GM12878 (cell line): ENCODE measurements at places on chromosomes 16 and 17.

GRCh38 chr16:65769776-65770438, 596.6 kb upstream of the CDH5 start:
- no peak overlapping the region for H3K27ac ChIP-seq
- no peak for DNase-seq
- H3K4me3 ChIP-seq, result no peak overlapping the region
- H3K36me3 ChIP-seq, result no peaks in the 10 kb centered on the region
- no peaks in the 10 kb centered on the region for H3K27me3 ChIP-seq

DNA sequence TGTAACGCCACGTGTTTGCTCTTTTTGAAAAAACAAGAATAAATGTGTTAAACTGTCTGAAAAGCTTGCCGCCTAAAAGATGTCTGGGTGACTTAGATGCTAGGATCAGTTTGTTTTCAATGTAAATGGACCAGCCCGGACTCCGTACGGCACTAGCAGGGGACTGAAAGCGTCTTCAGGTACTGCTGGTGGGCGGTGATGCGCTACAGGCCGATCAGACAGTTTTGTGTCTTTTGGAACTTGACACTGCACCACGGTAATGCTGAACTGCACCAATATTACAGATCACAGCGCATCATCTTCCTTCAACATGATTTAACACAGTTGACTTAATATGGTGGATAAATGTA, 727 bp upstream of the MBTPS1 start:
- peak overlapping the region; percentile 93 for H3K4me3 ChIP-seq
- no peaks in the 10 kb centered on the region for H3K36me3 ChIP-seq
- DNase-seq, result no peak
- no peaks in the 10 kb centered on the region for H3K27me3 ChIP-seq
- peaks cover 9% of the 10 kb centered on the region; the same call in 1 of the 2 replicates for H3K4me1 ChIP-seq
- peak overlapping the region; percentile 89 for H3K27ac ChIP-seq

- peaks cover 3% of the 10 kb centered on the region; the same call in 1 of the 2 replicates for H3K27me3 ChIP-seq
- H3K27ac ChIP-seq, result no peak within 1 kb of the TSS
- H3K36me3 ChIP-seq, result no peaks in the 10 kb centered on the region
- H3K4me3 ChIP-seq, result no peak within 1 kb of the TSS
These were observed at the start of gene MARCHF10 for GRCh38 chr17:62807812-62808575. Gene MARCHF10 (minus strand): TSS chr17:62808314. CDS start chr17:62801735, 6,579 bp downstream.

- H3K27me3 ChIP-seq, result no peaks in the 10 kb centered on the region
- H3K4me3 ChIP-seq, result no peak overlapping the region
- no peaks in the 10 kb centered on the region for H3K36me3 ChIP-seq
- H3K27ac ChIP-seq, result no peak overlapping the region
- DNase-seq, result no peak
These were observed 22.6 kb upstream of the UBE2G1 start for GRCh38 chr17:4389079-4389478.

DNA sequence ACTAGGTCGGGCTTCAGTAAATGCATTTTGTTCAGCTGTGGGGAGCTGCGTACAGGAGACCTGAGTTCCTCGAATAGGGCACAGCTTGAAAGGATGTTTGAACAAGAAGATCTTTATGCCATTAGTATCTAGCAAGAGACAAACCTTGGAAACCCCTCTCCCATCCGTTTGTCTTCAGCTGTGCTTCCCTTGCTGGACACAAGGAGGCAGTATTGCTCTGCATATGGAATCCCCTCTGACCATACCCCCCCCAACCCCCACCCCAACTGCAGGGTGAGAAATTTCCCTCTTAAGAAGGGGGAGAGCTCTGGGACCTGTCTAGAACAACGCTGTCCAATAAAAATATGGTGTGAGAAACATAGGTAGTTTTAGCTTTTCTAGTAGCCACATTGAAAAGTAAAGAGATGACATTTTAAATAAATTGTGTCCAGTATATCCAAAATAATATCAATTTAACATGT, 1.6 kb downstream of the MRM1 start:
- no peaks in the 10 kb centered on the region for H3K36me3 ChIP-seq
- H3K4me1 ChIP-seq, result peaks cover 13% of the 10 kb centered on the region
- H3K4me3 ChIP-seq, result peak overlapping the region; percentile 89
- 0 out of 2 replicates have a peak overlapping the region, but pooled peaks have one; percentile 90 for H3K27ac ChIP-seq
- no peaks in the 10 kb centered on the region for H3K27me3 ChIP-seq

GRCh38 chr17:63768433-63768832, 5.0 kb downstream of the CCDC47 start:
- H3K36me3 ChIP-seq, result no peaks in the 10 kb centered on the region; the same call in 1 of the 2 replicates
- no peak for DNase-seq
- H3K4me1 ChIP-seq, result no peaks in the 10 kb centered on the region; the same call in 1 of the 2 replicates
- no peaks in the 10 kb centered on the region for H3K27me3 ChIP-seq
- H3K27ac ChIP-seq, result no peak overlapping the region

DNA sequence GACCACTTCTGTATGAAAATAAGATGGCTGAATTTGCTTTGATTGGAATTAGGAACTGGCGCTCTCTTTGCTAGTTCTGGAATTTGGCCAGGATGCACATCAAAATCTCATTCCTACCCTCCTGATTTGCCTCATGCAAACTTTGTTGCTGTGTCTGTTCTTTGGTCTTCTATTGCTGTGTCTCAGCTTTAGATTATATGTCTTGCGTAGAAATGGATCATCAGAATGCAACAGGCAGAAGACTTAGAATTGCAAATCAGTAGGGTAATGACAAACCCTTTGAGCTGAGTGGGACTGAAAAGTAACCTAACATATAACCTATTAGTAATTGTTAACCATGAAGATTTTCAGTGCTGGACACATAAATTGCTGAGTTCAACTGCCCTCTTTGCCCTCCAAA, 30.3 kb downstream of the RAD51C start:
- H3K27me3 ChIP-seq, result no peaks in the 10 kb centered on the region
- no peak overlapping the region for H3K4me3 ChIP-seq
- no peaks in the 10 kb centered on the region for H3K4me1 ChIP-seq

DNA sequence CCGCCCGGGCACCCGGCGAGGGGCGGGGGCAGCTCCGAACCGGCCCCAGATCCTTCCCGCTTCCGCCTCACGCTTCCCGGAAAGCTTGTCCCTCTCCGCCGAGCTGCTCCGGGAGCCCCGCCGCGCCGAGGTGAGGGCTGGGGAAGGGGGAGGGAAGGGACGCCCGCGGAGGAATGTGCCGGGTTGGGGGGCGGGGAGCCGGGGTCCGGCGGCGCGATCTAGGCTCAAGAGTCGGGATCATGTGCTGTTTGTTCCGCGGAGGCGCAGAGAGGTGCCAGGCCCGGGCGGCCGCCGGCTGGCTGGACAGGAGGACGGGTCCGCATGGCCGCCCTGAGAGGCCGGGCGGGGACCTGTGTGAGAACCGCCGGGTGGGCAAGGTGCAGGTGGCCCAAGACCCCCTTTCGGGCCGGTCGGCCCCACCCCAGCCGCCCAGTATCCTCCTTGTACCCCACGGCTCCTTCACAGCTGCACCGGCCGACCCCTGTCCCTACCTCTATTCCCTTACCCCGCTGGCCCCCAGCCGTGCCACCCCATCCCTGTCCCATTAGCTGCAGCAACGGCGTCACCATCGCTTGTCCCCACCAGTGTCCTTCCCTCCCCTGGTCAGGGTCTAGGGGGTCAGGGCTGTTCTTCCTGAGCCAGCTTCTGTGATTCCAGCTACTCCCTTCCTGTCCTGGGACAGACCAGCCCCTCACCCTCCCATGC, 429 bp downstream of the KIF1C start:
- no peaks in the 10 kb centered on the region for H3K27me3 ChIP-seq
- H3K36me3 ChIP-seq, result peaks cover 10% of the 10 kb centered on the region
- H3K4me3 ChIP-seq, result peak overlapping the region; percentile 99

DNA sequence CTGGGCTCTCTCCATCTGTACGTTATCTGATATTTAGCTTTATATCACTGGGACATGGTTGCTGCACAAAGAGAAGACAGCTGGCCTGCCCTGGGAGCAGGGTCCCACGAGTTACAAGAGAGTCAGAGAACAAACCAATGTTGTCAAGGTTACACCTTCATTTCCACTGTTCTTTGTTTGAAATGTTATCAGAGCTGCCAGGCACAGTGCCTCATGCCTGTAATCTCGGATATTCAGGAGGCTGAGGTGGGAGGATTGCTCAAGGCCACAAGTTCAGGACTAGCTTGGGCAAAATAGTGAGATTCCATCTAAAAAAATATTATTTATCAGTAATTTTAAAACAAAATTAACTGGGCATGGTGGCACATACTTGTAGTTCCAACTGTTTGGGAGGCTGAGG, 34.6 kb downstream of the ATP6V0A1 start:
- DNase-seq, result no peak
- H3K27ac ChIP-seq, result no peak overlapping the region
- no peaks in the 10 kb centered on the region for H3K27me3 ChIP-seq
- H3K4me1 ChIP-seq, result no peaks in the 10 kb centered on the region
- peaks cover 16% of the 10 kb centered on the region for H3K36me3 ChIP-seq

GRCh38 chr17:60729854-60730253, 52.2 kb downstream of the BCAS3 start:
- H3K27ac ChIP-seq, result peak overlapping the region; percentile 24; the same call in 1 of the 2 replicates
- no peak for DNase-seq
- H3K36me3 ChIP-seq, result no peaks in the 10 kb centered on the region
- H3K27me3 ChIP-seq, result no peaks in the 10 kb centered on the region
- H3K4me3 ChIP-seq, result no peak overlapping the region

DNA sequence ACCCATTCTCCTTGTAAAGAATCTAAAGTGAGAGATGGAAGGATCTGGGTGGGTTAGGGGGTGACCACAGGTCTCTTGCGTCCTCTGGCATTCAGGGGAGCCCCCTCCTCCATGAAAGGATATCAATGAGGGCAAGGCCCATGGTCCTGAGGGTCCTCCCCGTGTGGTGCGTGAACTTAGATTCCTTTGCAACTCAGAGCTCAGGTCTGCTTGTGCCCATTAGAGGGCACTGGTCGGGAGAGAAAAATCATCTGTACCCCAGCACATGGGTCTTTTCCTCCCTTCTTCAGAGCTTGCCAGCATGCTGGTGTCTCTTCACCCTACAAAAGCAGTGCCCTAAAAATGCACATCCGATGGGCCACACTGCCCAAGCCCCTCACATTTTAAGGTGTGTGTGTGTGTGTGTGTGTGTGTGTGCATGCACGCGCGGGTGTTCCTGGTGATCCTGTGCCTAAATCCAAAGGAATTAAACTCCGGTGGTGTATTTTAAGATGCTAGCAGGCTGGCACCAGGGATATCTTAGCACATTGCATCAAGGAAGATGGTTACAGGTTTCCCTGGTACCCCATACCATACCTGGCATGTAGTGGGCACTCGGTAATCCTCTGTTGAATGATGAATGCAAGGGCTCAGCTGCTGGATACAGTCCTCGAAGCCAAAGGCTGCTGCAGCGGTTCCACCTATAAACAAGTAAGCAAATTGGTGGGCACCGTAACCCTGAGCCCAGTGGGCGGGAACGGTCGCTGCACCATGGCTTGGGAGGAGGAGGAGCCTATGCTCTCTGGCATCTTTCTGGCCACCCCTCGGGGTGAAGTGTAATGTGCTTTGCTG, 4.7 kb downstream of the C1QTNF1 start:
- peaks cover 18% of the 10 kb centered on the region for H3K27me3 ChIP-seq
- no peaks in the 10 kb centered on the region for H3K36me3 ChIP-seq
- no peak overlapping the region for H3K4me3 ChIP-seq

DNA sequence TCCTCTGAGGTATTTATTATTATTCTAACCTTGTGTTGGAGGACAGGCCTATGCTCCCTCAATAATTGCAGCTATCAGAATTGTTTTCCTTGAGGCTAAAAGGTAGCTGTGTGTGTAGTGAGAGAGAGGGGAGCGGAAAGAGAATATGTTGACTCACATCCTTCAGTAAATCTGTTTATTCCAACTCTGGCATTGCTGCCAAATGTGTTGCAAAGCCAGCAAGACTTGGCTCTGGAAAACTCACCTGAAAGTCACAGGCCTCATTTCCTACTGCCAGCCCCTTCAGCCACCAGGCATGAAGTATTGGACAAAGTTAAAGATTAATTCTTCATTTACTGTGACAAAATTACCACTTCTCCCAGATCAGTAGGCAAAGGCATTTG, 9.6 kb downstream of the CA10 start:
- H3K36me3 ChIP-seq, result no peaks in the 10 kb centered on the region
- H3K27me3 ChIP-seq, result no peaks in the 10 kb centered on the region
- DNase-seq, result no peak
- H3K4me1 ChIP-seq, result no peaks in the 10 kb centered on the region
- no peak overlapping the region for H3K4me3 ChIP-seq
- no peak overlapping the region for H3K27ac ChIP-seq

- no peak overlapping the region for H3K4me3 ChIP-seq
- H3K27ac ChIP-seq, result no peak overlapping the region
- no peaks in the 10 kb centered on the region for H3K36me3 ChIP-seq
- H3K27me3 ChIP-seq, result no peaks in the 10 kb centered on the region
- no peaks in the 10 kb centered on the region for H3K4me1 ChIP-seq
These were observed 18.3 kb downstream of the RND2 start for GRCh38 chr17:43043307-43043706.

- H3K4me1 ChIP-seq, result no peaks in the 10 kb centered on the region
- H3K27me3 ChIP-seq, result no peaks in the 10 kb centered on the region
- no peak for DNase-seq
- H3K4me3 ChIP-seq, result no peak overlapping the region
- H3K36me3 ChIP-seq, result no peaks in the 10 kb centered on the region
These were observed 120.9 kb upstream of the CDC42EP4 start for GRCh38 chr17:73432624-73433190.

DNA sequence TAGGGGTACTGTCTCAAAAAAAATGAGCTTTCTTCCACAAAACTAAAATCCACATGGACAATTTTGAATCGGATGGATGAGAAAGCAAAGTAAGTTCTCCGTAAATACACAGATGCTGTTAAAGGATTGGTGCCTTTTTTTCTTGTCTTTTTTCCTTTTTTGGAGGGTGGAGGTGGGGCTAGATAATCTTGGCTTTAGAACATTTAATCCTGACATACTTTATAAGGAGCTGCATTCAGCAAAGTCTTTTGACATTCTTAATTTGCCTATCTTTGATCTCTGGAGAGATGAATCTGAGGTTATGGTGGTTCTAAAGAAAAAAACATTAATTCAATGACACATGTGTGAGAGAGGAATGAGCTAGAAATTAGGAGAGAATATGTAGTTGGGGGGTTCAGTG, 312.3 kb upstream of the KCNJ16 start:
- DNase-seq, result no peak
- no peak overlapping the region for H3K27ac ChIP-seq
- no peaks in the 10 kb centered on the region for H3K27me3 ChIP-seq
- no peak overlapping the region for H3K4me3 ChIP-seq
- H3K36me3 ChIP-seq, result no peaks in the 10 kb centered on the region

GRCh38 chr17:77770331-77771105, 188.0 kb upstream of the TNRC6C start:
- H3K27me3 ChIP-seq, result no peaks in the 10 kb centered on the region; the same call in 1 of the 2 replicates
- H3K27ac ChIP-seq, result no peak overlapping the region
- no peaks in the 10 kb centered on the region for H3K36me3 ChIP-seq

DNA sequence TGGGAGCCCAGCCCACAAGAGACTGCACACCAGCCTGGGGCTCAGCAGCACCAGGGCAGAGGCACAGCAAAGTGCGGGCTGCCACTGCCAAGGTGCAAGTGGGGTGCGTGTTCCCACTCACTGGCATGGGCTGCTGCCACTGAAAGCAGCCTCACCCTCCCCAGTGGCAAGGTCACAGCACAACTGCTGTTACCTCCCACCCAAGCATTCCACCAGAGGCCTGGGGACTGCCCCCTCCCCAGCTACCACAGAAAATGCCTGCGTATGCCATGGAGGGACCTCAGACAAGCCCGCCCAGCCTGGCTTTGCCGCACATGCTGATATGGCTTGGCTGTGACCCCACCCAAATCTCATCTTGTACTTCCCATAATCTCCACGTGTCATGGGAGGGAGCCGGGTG, 33.1 kb downstream of the MEAK7 start:
- no peaks in the 10 kb centered on the region for H3K36me3 ChIP-seq
- no peak overlapping the region for H3K27ac ChIP-seq
- DNase-seq, result no peak
- H3K27me3 ChIP-seq, result no peaks in the 10 kb centered on the region
- H3K4me3 ChIP-seq, result no peak overlapping the region
- no peaks in the 10 kb centered on the region for H3K4me1 ChIP-seq

GRCh38 chr16:86378831-86379504, 131.4 kb upstream of the FOXF1 start:
- H3K36me3 ChIP-seq, result no peaks in the 10 kb centered on the region
- no peaks in the 10 kb centered on the region; the same call in 1 of the 2 replicates for H3K27me3 ChIP-seq
- H3K27ac ChIP-seq, result no peak overlapping the region
- H3K4me1 ChIP-seq, result no peaks in the 10 kb centered on the region
- no peak for DNase-seq
